ENCODE measurements at places on chromosomes 16 and 17.

- DNase-seq = no peak
These were observed 67.4 kb downstream of the CDH11 start for GRCh38 chr16:65054457-65054856.

GRCh38 chr16:89952049-89952448 lies 3.5 kb downstream of the DEF8 start:
- DNase-seq = no peak

DNA sequence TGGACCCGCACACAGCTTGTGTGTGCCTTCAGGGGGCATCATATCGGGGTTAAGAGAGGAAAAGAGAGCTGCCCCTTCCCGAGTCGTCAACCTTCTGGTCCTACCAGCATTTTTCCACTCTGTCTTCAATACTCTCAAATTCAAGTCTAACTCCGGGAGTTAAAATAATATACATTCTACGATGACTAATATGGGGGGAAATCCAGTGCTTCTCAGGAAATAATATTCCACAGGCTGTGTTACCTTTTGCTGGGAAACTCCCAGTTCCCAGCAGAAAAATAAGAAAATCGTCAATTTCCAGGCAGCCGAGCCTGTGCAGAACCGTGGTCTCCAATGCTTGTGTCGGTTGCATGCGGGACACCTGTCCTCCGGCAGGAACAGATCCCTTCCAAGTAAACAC lies 105.0 kb upstream of the FOXF1 start:
- no peak for DNase-seq

DNA sequence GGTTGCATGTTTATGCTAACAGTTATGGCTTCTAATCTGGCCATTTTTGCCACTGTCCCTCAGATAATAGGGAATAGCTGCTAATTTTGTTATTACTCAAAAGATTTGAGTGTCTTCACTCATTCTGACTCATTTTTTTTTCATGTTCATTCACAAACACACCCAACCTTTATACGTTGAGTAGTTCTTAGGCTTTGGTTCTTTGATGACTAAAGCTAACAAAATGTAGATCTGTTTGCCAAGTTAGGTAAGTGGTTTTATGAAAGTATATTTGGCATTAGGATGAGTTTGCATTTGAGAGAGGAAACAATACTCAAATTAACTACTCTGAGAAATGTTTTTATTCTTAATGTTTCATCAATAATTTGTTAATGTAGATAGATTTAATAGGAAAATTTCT lies 3.6 kb downstream of the MAP2K4 start:
- DNase-seq = no peak

GRCh38 chr17:56947741-56948140 lies 13.1 kb downstream of the COIL start:
- DNase-seq = no peak

DNA sequence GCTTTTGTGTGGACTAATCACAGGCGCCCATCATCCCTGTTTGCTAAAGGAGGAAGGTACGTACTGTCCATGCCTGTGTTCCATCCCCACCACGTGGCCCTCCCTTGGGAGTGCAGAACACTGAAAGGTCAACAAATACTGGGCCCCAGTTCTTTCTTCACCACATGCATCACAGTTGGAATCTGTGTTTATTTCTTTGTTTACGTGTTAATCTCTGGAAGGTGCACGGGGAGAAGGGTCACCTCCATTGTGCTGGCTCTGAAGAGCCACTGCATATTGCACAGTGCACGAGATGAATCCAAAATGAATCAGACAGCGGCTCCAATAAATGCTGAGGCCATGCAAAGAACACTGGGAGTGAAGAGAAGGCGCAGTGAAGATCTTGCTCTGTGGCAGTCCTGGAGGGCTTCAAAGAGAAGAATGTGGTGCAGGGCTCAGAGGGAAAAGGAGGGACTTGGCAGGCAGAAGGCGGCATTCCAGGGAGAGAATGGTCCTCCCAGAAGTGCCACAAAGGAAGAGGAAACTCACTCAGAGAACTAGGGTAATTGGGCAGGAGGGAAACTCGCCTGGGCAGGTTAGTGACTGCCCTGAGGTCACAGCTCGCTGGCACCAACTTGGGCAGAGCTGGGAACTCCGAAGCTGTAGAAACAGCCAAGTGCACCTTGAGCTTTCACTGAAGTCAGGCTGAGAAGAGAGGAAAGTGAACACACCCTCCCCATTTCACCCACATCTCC lies 3.7 kb downstream of the RPH3AL start:
- no peak for DNase-seq

- DNase-seq = no peak
These were observed 23.2 kb downstream of the VPS53 start for GRCh38 chr17:691423-691822.

- no peak for DNase-seq
These were observed 423 bp upstream of the ASGR2 start for GRCh38 chr17:7114875-7115614.

- no peak for DNase-seq
These were observed 2.6 kb downstream of the ADCY9 start for GRCh38 chr16:4113358-4114256.

GRCh38 chr17:60554377-60554788 lies 28.3 kb upstream of the APPBP2 start:
- no peak for DNase-seq

GRCh38 chr17:27244491-27245223 lies 49.3 kb upstream of the WSB1 start:
- no peak for DNase-seq

- DNase-seq = peak; percentile 47
These were observed 2.3 kb downstream of the RPUSD1 start for GRCh38 chr16:785563-786535.

DNA sequence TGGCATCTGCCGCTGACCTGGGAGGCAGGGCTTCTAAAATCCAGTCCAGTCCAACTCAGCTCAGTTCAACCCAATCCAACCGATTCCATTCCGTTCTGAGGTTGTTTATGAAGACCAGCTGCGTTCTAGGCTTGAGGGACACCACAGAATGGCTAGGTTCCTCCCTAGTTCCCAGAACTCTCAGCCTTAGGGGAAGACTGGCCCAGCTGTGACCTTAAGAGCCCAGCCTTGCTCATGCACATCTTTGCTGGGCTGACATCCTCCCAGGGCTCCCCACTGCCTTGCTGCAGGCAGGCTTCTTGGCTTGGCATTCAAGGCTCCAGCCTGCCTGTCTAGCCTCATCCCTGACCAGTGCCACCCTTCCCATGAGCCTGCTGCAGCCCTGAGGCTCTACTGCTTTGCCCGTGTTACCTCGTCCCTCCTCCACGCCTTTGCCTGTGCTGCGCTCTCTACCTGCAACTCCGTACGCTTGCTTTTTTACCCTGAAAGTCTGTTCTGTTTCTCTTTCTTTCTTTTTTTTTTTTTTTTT lies 7.9 kb downstream of the SLC12A3 start:
- no peak for DNase-seq

- DNase-seq = no peak
These were observed 15.9 kb upstream of the SLC38A10 start for GRCh38 chr17:81310949-81311550.

DNA sequence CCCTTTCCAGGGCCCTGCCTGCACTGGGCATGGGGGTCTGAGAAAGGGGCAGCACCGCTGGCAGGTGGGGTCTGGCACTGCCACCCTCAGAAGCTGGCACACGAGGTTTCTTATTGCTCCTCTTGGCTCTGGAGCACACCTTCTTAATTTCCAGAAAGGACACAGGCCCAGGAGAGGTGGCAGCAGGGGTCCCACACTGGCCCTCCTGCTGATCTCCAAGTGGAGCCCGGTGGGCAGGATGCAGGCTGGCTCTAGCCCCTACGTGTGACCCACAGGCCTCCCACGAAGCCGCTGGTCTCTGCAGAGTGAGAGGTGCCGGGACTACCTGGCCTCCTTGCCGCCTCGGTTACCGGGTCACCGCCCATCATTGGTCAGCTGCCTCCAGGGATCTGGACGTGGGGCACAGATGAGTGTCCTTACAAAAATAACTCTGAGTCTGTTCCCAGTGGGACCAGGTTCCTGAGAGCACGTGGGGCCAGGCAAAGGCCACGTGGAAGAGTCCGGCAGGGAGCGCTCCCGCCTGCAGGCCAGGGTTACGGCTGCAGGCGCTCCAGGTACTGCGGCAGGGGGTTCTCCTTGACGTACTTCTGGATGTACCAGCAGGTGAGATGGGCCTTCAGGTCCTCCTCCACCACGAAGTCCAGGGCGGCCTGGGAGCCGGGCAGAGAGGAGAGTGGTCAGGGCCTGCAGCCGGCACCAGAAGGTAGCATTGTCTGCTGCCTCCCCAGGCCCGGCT lies 10.3 kb downstream of the NATD1 start:
- no peak for DNase-seq

DNA sequence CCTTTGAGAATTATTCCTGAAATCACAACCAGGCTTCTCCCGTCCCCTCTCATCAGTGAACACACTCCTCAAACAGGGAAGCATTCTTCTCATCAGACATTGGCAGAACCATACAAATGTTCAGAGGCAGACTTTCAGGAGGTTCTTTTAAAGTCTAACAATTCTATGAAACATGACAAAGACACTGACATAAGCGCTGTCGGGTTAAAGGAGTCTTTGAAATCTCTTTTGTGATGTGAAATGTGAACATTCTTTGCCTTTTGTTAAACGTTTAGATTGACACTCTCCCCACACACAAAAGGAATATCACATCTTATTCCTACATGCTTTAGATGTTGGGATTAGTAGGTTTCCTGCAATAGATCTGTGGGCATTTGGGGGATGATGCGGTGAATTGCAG lies 63.9 kb downstream of the NETO2 start:
- no peak for DNase-seq

DNA sequence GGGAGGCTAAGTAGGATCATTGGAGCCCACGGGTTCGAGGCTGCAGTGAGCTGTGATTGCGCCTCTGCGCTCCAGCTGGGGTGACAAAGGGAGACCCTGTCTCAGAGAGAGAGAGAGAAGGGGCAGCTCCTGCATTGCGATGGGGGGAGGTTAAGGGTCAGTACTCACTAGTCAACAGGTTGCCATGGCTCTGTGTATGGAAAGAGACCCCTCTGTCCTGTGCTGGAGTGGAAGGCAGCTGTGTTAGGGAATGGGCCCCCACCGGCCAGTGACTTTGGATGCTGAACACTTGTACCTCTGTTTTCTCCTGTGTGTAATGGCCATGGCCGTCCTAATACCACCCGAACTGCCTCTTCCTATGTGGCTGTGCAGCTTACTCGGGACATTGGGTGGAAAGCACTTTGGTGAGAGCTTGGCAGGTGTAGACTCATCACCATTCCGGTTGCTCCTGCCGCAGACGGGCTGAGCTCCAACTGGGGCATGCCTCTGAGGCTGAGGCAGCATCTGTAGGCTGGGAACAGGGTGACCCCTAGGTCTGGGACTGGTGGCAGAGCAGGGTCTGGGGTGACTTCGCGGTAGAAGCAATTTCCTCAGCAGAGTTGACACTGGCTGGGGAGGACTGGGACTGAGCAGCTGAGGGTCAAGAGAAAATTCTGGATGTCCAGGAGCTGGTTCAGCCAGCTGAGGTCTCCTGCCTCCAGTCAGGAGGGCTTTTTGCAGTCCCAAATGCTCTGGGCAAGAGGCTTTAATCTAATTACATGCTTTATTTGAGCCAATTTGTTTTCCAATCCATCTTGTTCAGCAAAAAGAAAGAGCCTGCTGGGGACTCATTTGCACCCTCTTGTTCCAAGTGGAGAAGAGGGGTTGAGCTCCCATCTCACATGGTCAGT lies 184.5 kb downstream of the NTN1 start:
- no peak for DNase-seq

DNA sequence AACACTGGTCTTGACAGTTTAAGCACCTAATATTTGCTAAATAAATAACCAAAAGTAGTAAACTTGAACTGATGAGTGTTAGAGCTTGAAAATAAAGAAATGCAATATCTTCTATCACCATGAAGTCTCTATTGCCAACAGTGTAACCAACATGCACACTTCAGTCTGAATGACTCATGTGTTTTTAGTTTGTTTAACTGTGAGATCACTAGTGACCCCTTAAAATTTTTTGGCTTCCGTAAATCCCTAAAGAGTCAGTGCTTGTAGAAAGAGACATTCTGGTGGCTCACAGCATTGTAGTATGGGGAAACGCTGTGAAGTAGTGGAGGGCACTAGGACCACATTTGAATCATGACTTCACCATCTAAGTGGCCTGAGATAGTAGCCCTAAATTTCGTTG lies 341.1 kb downstream of the PMP22 start:
- DNase-seq = no peak

GRCh38 chr16:281660-282255 lies 1.2 kb upstream of the PDIA2 start:
- no peak for DNase-seq
